ENCODE measurements at places on chromosomes 12 and 14. TPM values are rescaled to one million over a fixed set of nuclear protein-coding genes. Genes with fewer than 3 reads are reported as not detected.
A peak's percentile ranks its signal among the peaks of the same experiment; 100 is the strongest.

DNA sequence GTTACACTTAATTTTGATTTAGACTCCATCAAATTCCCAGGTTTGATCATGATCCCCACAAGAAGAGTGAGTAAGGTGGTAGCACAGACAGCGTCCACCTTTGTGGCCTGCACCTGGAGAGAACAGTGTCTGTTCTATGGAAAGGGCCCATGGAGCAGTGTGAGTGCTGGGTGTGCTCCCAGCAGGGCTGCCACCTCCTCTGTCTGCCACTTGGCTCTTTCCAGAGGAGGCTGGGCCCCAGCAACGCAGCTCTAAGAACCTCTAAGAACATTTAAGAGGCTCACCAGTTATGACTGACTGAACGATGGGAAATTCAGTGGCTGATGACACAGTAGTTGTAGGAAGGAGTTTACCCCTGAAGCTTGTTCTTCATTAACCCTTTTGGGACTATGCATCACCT, 17.3 kb downstream of the VDR start:
- no peak for DNase-seq
- no peaks in the 10 kb centered on the region for H3K36me3 ChIP-seq
- H3K4me3 ChIP-seq: no peak overlapping the region
- H3K27ac ChIP-seq: no peak overlapping the region
- H3K27me3 ChIP-seq: no peaks in the 10 kb centered on the region

GRCh38 chr14:99128185-99128584, 143.8 kb downstream of the BCL11B start:
- H3K4me3 ChIP-seq: no peak overlapping the region
- no peak overlapping the region for H3K27ac ChIP-seq
- peaks cover 12% of the 10 kb centered on the region for H3K4me1 ChIP-seq
- H3K36me3 ChIP-seq: no peaks in the 10 kb centered on the region
- H3K27me3 ChIP-seq: no peaks in the 10 kb centered on the region
- DNase-seq: no peak

Gene KRT83
- total RNA-seq: not detected

DNA sequence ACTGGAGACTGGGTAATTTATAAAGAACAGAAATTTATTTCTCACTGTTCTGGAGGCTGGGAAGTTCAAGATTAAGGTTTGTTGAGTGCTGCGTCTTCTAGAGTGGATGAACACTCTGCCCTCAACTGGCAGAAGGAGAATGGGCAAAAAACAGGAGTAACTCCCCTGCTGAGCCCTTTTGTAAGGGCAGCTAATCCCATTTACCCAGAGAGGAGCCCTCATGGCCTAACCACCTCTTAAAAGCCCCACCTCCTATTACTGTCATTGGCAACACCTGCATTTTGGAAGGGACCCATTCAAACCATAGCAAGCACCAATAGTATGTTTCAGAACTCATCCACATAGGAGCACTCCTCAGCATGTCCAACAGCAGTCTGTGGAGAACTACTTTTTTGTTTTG, 47.4 kb downstream of the BORCS5 start:
- H3K27ac ChIP-seq: peak overlapping the region; percentile 82
- H3K36me3 ChIP-seq: no peaks in the 10 kb centered on the region
- no peaks in the 10 kb centered on the region for H3K27me3 ChIP-seq
- DNase-seq: no peak
- H3K4me3 ChIP-seq: no peak overlapping the region

Gene NXPH4
- not detected for total RNA-seq

DNA sequence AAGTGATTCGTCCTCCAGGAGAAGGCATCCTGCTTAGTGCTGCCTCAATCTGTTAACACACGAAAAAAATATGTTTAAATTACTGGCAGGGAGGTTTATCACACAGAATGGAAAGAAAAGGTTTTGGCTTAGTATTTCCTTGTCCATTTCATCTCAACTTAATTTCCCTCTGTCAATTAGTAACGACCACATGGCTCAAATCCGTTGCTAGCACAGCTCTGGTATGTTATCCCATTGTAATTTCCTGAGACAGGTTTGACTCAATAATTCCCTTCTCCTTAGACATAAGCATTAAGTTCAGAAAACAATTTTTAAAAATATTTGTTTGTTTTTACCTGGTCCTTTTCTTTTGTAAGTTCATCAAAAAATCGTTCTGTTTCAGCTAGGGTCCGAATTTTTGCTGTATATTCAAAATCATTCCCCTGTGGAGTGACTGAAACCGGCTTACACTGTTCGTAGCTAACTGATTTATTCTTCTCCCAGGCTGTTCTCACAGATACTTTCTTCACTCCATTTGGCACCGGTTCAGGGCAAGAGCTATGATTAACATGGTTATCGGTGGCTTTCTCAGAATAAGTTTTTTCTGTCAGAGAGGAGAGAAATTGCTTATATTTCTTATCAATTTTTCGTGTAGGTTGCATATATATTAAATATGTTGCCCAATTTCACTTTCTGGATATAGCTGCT, 10.1 kb upstream of the PITPNM2 start:
- no peak for DNase-seq
- peaks cover 10% of the 10 kb centered on the region for H3K36me3 ChIP-seq
- no peak overlapping the region for H3K4me3 ChIP-seq
- peaks cover 33% of the 10 kb centered on the region for H3K4me1 ChIP-seq
- no peaks in the 10 kb centered on the region for H3K27me3 ChIP-seq
- H3K27ac ChIP-seq: peak overlapping the region; percentile 17

Gene SLC4A8
- 0.75 TPM for total RNA-seq

DNA sequence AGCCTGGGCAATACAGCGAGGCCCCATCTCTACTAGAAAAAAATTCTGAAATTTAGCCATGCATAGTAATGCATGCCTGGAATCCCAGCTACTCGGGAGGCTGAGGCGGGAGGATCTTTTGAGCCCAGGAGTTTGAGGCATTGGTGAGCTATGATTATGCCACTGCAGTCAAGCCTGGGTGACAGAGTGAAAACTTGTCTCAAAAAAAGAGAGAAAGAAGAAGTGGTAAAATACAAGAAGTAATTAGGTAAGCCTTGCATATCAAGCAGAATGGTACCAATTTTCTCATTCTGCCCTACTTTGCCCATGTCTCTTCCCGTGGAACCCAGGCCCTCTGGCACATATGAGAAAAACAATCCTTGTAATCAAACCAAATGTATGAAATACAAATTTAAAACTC, 70.7 kb downstream of the SUSD6 start:
- no peak overlapping the region for H3K27ac ChIP-seq
- DNase-seq: no peak
- H3K27me3 ChIP-seq: no peaks in the 10 kb centered on the region
